ENCODE measurements at places on chromosomes 5 and 9.

GRCh38 chr5:17184588-17184987 lies 32.8 kb upstream of the BASP1 start:
- DNase-seq, result no peak

GRCh38 chr9:134212809-134213507 lies 48.6 kb upstream of the RNU6ATAC start:
- DNase-seq, result no peak

DNA sequence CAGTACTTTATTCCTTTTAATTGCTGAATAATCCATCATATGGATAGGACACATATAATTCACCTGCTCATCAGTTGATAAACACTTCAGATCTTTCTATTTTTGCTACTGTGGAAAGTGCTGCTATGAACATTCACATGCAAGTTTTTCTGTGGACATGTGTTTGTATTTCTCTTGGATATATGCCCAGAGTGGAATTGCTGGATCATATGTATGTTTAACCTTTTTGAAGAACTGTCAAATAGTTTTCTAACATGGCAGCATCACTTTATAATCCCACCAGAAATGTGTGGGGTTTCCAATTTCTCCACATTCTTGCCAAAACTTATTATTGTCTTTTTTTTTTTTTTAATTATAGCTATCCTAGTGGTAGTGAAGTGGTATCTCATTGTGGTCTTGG lies 15.1 kb downstream of the CARTPT start:
- DNase-seq, result no peak

DNA sequence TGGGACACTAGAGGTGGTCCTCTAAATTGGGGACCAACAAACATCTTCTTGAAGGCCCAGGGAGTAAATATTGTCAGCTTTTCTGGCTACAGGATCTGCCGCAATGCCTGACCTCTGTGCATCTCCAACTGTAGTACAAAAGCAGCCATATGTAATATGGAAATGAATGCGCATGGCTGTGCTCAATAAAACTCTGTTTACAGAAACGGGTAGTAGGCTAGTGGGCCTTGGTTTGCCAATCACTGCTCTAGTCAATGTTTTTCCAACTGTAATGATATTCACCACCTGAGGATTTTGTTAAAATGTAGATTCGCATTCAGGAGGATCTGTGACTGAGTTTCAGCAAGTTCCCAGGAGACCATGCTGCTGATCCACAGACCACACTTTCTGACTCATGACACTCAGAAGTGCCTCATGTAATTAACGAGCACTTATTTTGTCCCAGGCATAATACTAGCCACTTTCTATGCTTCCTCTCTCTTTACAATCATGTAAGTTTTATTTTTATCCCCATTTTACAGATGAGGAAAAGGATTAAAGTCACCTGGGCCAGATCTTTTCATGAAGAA lies 96.9 kb downstream of the MED27 start:
- DNase-seq, result no peak

DNA sequence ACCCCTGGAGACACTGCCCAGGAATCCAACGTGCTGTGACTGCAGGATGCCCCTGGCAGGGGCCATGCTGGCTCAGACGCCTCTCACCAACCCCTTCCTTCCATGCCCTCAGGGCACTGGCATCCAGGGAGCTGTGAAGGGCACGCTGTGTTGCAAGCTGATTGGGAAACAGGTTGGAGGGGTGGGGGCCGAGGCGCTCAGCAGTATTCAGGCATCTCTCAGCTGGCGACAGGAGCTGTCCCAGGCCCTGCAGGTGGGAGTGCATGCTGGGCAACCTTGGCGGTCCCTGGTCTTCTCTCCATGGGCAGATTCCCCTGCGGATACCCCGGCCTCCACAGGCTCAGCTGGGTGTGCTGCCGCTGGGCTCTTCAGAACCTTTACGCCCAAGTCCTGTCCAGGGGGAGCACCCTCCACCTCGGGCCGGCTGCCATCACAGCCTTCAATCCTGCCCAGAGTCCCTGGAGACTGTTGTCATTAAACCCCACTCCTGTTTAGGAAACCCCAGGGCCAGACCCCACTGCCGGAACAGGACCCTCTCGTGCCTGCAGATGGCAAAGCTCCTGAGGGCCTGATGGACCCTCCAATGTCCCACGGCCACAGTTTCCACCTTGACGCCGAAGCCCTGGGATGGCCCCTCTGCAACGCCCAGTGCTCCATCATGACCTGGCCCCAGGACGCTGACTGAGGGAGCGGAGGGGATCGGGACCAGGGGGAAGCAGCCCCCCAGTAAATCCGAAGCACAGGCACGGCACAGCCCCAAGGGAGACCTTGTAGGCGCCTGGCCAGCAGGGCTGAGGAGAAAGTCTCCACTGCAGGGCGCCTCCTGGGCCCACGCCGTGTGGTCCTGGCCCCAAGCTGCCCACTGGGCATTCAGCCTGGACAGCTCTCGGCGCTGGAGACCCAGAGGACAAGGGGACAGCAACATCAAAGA lies 9.3 kb downstream of the TPPP start:
- DNase-seq, result no peak
